ENCODE measurements at places on chromosomes 2 and 18.

GRCh38 chr2:161245261-161245553, 63.0 kb upstream of the PSMD14 start:
- no peak for DNase-seq
- H3K27me3 ChIP-seq = no peaks in the 10 kb centered on the region
- H3K27ac ChIP-seq = peak overlapping the region; percentile 76
- H3K4me3 ChIP-seq = peak overlapping the region; percentile 60

DNA sequence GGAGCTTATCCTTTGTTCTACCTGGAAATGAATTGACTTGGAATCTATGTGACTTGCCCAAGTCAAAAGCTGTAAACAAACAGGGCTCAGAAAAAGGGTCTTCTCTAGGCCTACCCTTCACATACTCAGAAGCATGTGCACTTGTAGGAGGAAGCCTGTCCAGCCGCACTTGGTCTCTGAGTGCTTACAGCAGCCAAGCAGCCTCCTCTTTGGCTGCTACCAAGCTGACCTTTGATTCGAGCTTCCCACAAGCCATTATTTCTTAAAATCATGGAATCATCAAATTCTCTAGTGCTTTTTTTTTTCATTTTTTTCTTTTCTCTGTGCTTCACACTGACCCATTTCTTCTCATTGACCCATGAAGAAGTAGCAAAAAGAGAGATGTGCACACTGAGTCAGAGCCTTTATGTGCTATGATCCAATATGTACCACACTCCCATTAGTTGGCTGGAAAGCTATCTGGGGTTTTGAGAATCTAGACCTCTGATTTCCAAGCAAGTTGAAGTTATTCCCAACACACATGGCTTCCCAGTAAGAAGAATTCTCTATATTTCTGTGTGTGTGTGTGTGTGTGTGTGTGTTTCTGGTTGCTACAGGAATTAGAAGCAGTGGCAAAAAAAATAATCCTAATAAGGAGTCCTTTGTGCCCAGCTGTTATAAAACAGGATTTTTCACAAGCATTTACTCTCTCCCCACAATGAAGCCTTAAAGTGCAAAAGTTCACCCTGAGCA, 550.3 kb upstream of the TNP1 start:
- H3K4me1 ChIP-seq = no peaks in the 10 kb centered on the region
- no peaks in the 10 kb centered on the region for H3K27me3 ChIP-seq
- DNase-seq = no peak
- no peak overlapping the region for H3K4me3 ChIP-seq
- no peaks in the 10 kb centered on the region for H3K36me3 ChIP-seq

DNA sequence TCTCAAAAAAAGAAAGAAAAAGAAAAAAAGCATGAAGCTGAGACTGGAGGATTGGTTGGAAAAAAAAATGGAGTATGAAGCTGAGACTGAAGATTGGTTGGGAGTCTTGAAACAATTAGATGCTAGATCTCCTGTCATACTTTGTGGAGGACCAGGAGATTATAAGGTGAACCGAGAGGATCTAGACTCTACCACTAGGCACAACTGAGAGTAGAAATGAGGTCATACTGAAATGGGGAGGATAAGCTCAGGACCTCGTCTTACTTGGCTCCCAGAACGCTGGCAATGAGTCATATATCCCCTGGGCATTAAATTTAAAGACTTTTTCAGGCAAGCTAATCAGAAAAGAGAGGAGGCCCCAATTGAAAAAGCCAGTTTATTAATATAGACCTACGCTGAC, 3.3 kb upstream of the ORC2 start:
- no peaks in the 10 kb centered on the region for H3K36me3 ChIP-seq
- no peaks in the 10 kb centered on the region for H3K27me3 ChIP-seq
- H3K27ac ChIP-seq = no peak overlapping the region
- peaks cover 10% of the 10 kb centered on the region for H3K4me1 ChIP-seq
- H3K4me3 ChIP-seq = no peak overlapping the region

- no peaks in the 10 kb centered on the region for H3K27me3 ChIP-seq
- H3K4me1 ChIP-seq = no peaks in the 10 kb centered on the region
- H3K36me3 ChIP-seq = no peaks in the 10 kb centered on the region
- H3K4me3 ChIP-seq = no peak overlapping the region
- peak overlapping the region; percentile 29 for H3K27ac ChIP-seq
Observed at GRCh38 chr2:236887953-236888793, 197.5 kb upstream of the COPS8 start.

DNA sequence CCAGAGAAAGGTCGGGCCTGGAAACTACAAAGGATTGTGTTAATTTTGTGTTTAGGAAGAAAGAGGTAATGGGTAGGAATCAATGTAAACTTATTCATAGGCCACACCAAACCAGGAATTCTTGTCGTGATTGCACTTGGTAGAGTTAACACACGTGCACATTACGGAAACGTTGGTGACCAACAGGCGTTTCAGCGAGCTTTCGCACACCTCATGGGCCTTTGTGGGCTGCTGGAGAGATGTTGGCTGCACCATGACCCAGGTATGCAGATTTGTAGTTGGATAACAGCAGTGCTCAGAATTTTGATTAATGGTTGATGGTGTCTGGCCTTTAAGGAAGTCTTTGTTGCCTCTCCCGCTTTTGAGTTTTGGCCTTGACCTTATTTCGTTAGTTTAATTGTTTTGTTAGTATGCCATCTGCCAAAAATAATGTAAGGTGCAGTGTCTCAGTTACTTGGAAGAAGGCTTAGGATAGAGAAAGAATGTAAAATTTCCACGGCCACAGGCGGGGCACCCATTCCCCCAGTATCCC, 1.9 kb downstream of the ZNF236 start:
- no peaks in the 10 kb centered on the region for H3K36me3 ChIP-seq
- H3K4me1 ChIP-seq = no peaks in the 10 kb centered on the region
- DNase-seq = no peak
- no peak overlapping the region for H3K4me3 ChIP-seq
